Activated B cell treated with CpG ODN at 0.5 μM for 24 hours (primary cell): ENCODE measurements at places on chromosomes 3 and 15. TPM values are rescaled to one million over a fixed set of nuclear protein-coding genes. Genes with fewer than 3 reads are reported as not detected.

GRCh38 chr3:72892081-72892775, 4.4 kb downstream of the GXYLT2 start:
- DNase-seq, result no peak

GRCh38 chr15:47719730-47720129, 2.4 kb downstream of the SEMA6D start:
- DNase-seq, result no peak

DNA sequence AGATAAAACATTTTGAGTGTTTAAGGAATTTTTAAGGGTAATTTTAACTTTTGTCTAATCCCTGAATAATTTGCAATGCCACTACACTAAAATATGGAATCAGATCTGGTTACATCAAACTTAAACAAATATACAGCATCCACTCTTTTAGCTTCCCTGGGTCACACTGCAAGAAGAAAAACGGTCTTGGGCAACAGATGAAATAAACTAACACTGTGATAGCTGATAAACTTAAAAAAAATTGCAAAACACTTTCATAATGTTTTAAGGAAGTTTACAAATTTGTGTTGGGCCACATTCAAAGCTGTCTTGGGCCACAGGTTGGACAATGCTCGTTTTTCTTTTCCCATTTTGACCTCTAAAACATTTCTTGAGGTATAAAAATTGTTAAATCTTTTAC, 34.3 kb downstream of the CCDC66 start:
- DNase-seq, result no peak

The HRG gene
- not detected in 2 replicates for total RNA-seq

DNA sequence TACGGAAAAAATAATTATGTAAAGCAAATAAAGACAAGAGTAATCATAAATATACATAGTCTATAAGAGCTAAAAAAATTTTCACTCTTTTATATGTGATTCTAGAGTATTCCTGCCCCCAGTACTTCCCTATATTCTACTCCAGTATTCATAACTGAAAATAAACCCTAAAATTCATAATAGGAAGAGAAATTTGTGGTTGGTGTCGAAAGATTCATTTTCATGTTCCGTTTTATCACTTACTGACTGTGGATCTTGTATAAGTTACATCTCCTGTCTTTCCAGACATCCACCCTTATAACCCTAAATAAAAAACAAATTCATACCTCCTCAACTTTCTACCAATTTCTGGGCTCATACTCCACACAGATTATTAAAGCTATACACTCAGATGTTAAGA, 16.0 kb upstream of the MBNL1 start:
- DNase-seq, result no peak

The C3orf22 gene
- not detected in 2 replicates for total RNA-seq

The ZWILCH gene
- 8.4 and 13.7 TPM in 2 replicates for total RNA-seq

GRCh38 chr3:95711789-95712188, 1102.6 kb upstream of the EPHA6 start:
- no peak for DNase-seq

- DNase-seq, result no peak
Observed at GRCh38 chr3:49378249-49378895, 20.2 kb upstream of the GPX1 start.
